Right atrium auricular region (tissue), 2 donors: ENCODE measurements at places on chromosomes 2 and 18. TPM values are rescaled to one million over a fixed set of nuclear protein-coding genes. Genes with fewer than 3 reads are reported as not detected.
A peak's percentile ranks its signal among the peaks of the same experiment; 100 is the strongest.

- DNase-seq = peak; percentile 89
Observed at GRCh38 chr2:178478439-178479274, at the start of gene FKBP7. TSS of gene FKBP7 (minus strand) at chr2:178478600. CDS start at chr2:178478499, 101 bp downstream.

The KLHL30 gene
- 29.0 TPM for total RNA-seq

- DNase-seq = no peak
Observed at GRCh38 chr2:102558463-102558862, 60.9 kb upstream of the SLC9A2 start.

DNA sequence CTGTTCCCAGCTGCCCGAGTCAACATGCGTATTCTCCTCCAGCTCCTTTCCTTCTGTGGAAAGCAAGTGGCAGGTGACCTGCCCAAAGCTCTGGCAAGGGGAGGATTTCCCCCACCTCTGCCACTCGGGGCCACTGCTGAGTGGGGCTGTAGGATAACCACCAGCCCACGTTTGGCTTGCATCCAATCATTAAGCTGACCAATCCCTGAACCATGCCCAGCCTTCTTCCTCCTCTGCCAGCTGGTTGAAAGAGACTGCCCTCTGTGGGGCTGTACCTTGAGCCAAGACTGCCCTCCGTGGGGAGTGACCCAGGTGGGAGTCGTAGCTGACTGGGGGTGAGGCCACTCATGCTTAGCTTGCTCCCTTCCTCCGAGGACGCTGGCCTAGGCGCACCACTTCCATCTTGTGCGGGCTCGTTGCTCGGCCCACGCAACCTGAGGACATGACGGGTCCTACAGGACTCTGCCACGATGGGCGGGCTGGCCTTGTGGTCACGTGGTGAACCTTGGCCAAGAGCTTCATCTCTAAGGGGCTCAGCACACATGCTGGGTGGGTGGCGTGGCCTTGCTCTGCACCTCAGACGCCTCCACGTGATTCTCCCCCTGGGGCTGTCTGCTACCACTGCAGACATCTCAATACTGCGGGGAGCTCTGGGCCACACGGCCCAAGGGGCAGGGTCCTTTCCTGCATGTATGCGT, 112.1 kb downstream of the NDUFA10 start:
- DNase-seq = peak; percentile 49

The WDR7 gene
- 22.3 TPM for total RNA-seq

The UPP2 gene
- not detected for total RNA-seq

The FOXI3 gene
- total RNA-seq = not detected

GRCh38 chr2:36455788-36456187, 100.2 kb downstream of the CRIM1 start:
- no peak for DNase-seq

DNA sequence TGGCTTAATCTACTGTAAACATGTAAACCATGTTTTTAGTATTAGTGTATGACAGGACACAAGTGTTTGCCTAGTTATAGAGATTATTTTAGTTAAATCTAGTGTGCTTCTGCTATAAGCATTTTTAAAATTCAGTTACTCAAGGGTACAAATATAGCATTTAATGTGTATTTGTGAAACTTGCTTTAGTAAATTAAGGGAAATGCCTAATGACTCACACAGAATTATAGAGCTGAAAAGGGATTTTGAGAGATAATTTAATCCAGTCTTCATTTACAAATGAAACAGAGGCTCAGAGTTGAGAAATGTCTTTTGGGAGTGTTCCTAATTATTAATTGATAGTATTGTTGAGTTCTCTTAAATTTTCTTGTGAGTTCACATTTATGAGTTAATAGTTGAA, 8.2 kb downstream of the ACTR3 start:
- DNase-seq = no peak

DNA sequence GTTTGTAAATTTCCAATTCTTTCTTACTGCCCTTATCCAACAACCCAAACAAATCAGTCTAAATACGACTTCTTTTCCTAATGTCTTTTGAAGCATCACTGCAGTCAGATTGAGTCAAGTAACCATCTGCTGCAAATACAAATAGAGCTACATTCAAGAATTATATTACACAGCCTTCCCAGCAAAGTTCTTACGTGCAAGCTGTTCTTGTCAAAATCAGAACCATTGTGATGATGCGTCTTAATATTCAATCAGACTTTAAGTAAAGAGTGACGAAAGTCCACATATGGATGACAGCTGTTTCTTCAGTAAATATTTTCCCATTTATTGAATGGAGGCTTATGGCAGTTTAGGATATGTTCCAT, 943.8 kb downstream of the LRP1B start:
- DNase-seq = no peak

- DNase-seq = no peak
Observed at GRCh38 chr18:54392543-54393023, 34.9 kb downstream of the C18orf54 start.

DNA sequence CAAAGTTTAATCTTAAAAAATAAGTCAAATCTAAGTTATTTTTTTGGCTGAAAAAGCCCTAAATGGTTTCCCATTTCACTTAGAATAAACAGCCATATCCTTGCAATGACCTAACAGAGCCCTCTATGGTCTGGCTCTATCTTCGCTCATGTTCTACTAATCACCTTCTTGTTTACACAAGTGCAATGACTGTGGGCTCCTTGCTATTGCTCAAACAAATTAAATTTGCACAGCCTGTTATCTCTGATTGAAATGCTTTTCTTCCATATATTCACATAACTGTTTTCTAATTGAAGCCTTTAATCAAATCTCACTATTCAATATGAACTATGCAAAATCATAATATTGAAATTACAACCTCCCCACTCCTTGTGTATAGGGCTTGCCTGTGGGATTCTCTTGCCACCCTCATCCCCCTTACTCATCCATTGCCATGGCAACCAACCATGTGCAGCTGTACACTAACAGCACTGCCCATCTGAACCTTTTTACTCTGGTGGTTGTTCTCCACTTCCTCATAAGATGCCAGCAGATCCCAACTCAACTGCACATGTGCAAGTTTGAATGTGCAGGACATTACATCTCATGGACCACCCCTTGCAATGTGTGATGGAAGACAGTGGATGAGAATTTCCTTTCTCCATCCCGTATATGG, 1083.2 kb downstream of the SOCS6 start:
- DNase-seq = no peak

DNA sequence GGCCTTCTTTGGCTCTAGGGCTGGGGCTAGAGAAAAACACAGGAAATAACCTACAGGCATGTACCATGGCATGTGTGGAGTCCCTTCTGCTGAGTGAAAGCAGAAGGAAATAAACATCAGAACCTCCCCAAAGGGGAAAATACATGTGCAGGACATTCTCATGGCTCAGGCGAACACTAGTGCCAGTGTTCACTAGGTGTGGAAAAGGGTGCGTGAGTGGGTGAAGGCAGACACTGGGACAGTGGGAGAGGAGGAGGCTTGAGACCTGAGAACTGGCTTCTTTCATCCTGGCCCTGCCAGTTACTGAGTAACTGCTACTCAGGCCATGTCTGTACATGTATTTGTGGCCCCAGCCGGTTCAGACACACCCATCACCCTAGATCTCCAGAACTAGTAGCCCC, 268.2 kb downstream of the PRKCE start:
- no peak for DNase-seq

GRCh38 chr2:241208058-241208457, 19.6 kb downstream of the ANO7 start:
- no peak for DNase-seq

- no peak for DNase-seq
Observed at GRCh38 chr2:46898024-46898423, 17.6 kb downstream of the MCFD2 start.
